Fibroblast of the aortic adventitia (primary cell): ENCODE measurements at places on chromosomes 4 and X. TPM values are rescaled to one million over a fixed set of nuclear protein-coding genes. Genes with fewer than 3 reads are reported as not detected.

GRCh38 chr4:155552180-155552579 lies 114.5 kb upstream of the GUCY1A1 start:
- no peak for DNase-seq

The MAGED4B gene
- total RNA-seq, result 10.8 and 23.8 TPM in 2 replicates

The AMOT gene
- total RNA-seq, result 9.1 and 11.0 TPM in 2 replicates

The PLS3 gene
- 309 and 659 TPM in 2 replicates for total RNA-seq

DNA sequence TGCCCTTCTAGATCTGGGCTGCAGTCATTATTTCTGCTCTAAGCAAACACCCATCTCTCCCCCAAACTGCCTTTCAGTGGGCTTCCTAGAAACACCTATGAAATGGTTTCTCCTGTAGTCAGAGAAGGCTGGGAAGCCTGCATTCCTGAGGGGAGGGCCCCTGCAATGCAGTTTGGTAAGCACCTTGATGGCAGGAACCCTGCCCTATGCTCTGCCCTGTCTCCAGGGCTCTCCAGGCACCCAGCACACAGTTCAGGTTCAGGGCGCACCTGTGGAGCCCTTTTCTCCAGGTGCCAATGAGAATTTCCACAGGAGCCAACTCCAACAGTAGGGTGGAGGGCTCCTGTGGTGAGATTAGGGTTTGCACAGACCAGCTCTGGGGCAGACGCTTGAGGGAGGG lies 69.1 kb upstream of the FBXW7 start:
- DNase-seq, result no peak

GRCh38 chrX:16469870-16470269 lies 180.1 kb upstream of the S100G start:
- no peak for DNase-seq

- peak; percentile 91 for DNase-seq
These were observed 364.9 kb downstream of the ZNF674 start for GRCh38 chrX:46180258-46180687.

The UGT2A1 gene
- total RNA-seq, result not detected in 2 replicates

DNA sequence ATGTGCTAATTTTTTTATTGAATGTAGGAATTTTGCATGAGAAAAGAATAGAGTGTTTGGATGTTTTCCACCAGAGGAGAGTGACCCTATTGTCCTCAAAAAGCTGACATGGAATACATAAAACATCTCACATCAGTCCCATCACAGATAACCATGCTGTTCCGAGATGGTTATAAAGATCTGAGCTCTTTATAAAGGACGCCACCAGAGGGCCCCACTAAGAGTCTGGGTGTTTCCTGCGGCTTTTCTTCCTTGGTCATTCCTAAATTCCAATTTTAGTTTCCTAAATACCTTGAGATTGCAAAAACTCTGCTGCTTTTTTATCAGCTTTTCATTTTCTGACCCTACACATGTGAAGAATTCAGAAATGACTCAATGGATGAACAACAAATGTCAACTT lies 504.5 kb upstream of the FRG1 start:
- no peak for DNase-seq

- DNase-seq, result peak; percentile 68
These were observed 3.2 kb downstream of the CAMK2D start for GRCh38 chr4:113758372-113758771.

The NR3C2 gene
- 2.4 and 4.7 TPM in 2 replicates for total RNA-seq

DNA sequence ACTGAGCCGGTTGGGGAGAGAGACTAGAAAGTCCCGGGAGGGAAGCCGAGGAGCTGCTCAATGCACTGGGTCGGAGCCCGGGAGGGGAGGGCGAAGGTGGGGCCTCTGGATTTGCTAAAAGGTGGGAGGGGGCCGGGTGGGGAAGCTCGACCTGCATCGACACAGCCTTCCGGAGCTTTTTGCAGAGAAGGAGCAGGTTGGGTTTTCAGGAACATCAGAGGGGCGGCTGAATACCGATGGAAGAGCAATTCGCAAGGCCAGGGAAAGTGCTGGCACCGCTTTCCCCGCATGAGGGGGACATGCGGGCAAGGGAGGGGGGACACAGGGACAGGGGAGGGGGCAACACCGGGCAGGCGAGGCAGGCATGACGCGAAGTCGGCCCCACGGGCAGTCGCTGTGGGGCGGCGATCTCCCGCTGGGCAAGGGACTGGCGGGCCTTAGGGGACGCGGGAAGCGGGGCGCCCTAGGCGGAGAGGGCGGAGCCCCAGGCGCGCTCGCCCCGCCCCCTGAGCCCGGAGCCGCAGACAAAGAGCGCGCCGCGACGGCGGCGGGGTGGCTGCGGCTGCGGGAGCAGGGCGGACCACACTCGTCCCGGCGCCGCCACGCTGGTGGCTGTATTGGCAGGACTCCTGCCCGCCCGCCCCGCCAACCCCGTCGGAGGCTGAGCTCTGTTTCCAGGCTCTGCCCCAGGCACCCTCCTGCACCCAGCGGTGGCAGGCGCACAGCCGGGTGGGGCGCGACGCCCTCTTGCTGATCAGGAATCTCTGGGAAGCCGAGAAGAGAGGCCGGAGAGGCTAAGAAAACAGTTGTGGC lies 11.6 kb downstream of the PDZD4 start:
- no peak for DNase-seq

DNA sequence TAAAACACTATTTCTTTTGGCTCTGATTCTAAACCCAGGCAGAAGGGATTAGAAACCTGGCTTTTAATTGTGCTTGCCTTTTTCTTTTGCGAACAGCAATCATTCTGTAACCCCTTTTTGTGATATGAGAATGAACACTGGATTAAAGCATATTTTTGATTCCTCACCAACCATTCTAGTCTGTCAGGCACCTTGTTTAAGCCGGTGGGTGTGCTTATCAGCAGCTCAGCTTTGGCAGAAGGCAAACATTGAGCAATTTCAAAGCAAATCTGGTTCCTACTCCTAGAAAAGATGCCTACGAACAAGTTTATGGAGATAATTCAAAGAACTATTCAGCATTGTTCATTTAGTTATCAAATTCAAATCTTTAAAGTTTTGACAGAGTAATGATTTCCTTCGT lies 265.1 kb upstream of the FAM241A start:
- no peak for DNase-seq

The N4BP2 gene
- total RNA-seq, result 15.4 and 35.1 TPM in 2 replicates

- DNase-seq, result no peak
These were observed 3.7 kb downstream of the PDE6B start for GRCh38 chr4:628821-629635.

DNA sequence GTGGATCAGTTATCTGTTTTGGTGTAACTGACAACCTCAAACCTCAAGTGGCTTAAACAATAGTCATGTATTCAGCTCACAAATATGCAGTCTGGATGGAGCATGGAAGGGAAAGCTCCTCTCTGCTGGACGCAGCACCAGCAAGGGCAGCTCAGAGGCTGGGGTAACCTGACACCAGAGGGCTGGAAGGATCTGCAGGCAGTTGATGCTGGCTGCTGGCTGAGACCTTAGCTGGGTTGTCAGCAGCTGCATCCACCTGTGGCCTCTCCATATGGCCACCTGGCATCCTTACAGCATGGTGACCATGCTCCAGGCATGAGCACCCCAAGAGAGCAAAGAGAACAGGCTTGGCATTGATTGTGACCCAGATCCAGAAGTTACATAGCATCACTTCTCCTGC lies 46.7 kb downstream of the ENPP6 start:
- DNase-seq, result peak; percentile 48

The MAGEE2 gene
- not detected in 2 replicates for total RNA-seq

The DKK2 gene
- 0.27 and 0.82 TPM in 2 replicates for total RNA-seq

DNA sequence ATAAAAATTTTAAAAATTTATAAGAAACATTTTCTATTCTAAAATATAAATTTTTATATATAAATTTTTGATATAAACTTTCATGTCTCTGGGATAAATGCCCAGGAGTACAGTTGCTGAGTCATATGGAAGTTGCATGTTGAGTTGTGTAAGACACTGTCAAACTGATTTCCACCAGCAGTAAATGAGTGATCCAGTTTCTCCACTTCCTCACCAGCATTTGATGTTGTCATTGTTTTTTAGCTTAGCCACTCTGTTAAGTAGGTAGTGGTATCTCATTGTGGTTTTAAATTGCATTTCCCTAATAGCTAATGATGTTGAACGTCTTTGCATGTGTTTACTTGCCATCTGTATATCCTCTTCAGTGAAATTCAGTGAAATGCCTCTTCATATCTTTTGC lies 66.5 kb downstream of the MAMLD1 start:
- peak; percentile 77 for DNase-seq

- no peak for DNase-seq
These were observed 63.8 kb downstream of the GPRIN3 start for GRCh38 chr4:89243733-89244252.

- no peak for DNase-seq
These were observed 184.4 kb downstream of the PCDH7 start for GRCh38 chr4:30904588-30904987.

The ETFDH gene
- 20.9 and 42.3 TPM in 2 replicates for total RNA-seq

The GLOD5 gene
- not detected in 2 replicates for total RNA-seq

The TCEAL2 gene
- not detected in 2 replicates for total RNA-seq
